ENCODE measurements at places on chromosomes 3 and 15.

GRCh38 chr3:42831321-42831713, 22.1 kb downstream of the ACKR2 start:
- no peak for DNase-seq

DNA sequence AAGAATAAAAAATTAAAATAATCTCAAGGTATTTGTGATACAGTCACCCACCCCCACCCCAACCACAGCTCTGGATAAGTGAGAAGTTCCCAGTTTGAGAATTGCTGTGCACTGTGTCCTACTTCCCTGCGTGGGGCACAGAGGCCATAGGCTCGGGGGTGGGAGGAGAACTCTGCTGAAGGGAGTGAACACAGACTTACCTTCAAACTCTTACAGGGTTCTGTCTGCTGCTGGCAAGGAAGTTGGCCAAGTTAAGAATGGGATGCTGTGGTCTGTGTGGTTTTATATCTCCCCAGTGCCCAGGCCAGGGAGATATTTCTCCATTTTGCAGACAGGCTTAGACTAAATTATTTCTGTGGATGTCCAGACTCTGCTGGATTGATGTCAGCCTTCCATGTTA, 37.6 kb downstream of the SPTSSB start:
- DNase-seq: no peak

- DNase-seq: no peak
Observed at GRCh38 chr3:81013360-81013759, 748.1 kb downstream of the GBE1 start.

- DNase-seq: no peak
Observed at GRCh38 chr15:41018534-41018933, 65.3 kb downstream of the CHAC1 start.

DNA sequence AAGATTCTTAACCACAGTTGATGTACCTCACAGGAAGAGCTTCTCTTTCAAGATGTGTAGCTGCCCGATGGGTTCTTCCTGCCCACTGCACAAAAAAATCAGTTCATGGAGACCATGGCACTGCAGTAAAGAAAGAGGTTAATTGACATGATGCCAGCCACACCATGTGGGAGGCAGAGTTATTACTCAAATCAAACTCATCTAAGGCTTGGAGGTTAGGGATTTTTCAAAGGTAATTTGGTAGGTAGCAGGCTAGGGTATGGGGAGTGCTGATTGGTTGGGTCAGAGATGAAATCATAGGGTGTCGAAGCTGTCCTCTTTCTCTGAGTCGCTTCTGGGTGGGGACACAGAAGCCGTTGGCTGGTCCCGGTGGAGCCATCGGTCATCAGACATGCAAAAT, 57.4 kb upstream of the BDH1 start:
- DNase-seq: no peak

DNA sequence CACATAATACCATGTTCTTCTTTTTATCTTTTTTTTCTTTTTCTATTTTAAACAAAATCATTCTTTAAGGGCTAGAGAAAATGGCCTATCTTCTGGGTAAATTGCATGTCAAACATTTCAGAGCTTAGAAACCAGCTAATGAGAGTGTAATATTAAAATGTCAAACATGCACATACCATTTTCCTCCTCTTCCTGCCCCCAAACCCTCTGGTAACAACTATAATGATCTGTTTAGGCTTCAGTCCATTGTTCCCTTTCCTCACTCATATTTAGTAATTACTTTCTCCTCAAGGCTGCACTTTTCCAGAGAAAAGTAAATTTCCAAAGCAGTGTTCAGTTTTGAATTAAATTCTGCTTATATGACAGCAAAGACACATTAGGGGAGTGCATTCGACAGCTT, 224.3 kb upstream of the ROBO2 start:
- DNase-seq: no peak
